NCI-H1417 (cell line): ENCODE measurements at places on chromosomes 12 and 14.
A peak's percentile ranks its signal among the peaks of the same experiment; 100 is the strongest.

- DNase-seq: peak; percentile 7
Measured at GRCh38 chr12:75289753-75290152, 40.4 kb downstream of the CAPS2 start.

DNA sequence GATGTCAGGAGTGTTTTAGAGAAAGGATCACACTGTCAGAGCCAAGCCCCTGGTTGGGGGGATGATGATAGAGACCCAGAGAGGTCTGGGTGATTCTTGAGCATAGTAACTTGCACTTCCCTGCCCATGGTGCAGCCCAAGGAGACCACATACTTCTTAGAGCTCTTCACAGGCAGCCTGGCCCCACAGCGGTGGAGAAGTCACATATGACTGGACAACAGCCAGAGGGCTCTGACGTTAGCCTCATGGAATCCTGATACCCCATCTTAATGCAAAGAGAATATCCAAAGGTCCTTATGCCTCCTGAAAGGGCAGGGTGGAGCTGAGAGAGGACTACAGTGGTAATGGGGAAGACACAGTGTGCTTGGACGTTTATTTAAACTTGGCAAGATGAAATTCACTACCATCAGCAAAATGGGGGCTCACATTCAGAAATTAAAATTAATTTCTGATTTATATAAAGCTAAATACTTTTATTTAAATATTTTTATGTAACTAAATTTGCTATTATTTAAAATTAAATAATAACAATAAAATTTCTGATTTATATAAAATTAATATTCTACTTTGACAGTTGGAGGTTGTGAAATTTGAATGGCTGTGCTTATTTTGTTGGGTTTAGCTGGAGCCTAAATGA is 131.3 kb downstream of the KTN1 start:
- no peak for DNase-seq

DNA sequence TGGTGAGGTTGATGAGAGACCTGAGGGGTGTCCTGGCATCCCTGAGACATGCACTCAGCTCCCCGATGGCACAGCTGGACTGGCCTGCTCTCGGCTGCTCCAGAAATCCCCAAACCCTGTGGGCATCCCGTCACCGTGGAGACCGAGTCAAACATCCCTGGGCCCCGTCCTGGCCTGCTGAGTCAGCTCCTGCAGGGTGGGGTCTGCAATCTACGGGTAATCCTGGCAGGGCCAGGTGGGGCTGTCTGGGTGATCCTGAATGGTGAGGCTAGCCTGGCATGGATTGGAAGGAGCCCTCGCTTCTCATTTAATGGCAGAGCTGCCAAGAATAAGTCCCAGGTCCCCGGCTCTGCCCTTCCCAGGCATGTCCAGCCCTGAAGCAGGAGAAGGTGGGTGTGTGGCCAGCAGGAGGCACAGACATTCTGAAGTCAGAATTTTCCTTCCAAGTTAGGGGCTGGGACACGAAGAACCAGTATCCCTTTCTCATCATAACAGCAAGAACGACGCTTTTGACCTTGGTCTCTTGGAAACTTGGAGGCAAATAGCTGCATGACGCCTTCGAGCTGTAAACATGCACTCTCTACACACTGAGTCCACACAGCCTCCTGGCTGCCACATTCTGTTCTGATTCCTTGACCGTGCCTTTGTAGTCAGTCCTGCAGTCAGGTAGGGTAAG is 17.7 kb upstream of the SERPINA4 start:
- DNase-seq: no peak

GRCh38 chr14:57060276-57060955 is 208.3 kb downstream of the EXOC5 start:
- DNase-seq: no peak

GRCh38 chr12:122421187-122421820 is 1.2 kb downstream of the CLIP1 start:
- DNase-seq: peak; percentile 77

DNA sequence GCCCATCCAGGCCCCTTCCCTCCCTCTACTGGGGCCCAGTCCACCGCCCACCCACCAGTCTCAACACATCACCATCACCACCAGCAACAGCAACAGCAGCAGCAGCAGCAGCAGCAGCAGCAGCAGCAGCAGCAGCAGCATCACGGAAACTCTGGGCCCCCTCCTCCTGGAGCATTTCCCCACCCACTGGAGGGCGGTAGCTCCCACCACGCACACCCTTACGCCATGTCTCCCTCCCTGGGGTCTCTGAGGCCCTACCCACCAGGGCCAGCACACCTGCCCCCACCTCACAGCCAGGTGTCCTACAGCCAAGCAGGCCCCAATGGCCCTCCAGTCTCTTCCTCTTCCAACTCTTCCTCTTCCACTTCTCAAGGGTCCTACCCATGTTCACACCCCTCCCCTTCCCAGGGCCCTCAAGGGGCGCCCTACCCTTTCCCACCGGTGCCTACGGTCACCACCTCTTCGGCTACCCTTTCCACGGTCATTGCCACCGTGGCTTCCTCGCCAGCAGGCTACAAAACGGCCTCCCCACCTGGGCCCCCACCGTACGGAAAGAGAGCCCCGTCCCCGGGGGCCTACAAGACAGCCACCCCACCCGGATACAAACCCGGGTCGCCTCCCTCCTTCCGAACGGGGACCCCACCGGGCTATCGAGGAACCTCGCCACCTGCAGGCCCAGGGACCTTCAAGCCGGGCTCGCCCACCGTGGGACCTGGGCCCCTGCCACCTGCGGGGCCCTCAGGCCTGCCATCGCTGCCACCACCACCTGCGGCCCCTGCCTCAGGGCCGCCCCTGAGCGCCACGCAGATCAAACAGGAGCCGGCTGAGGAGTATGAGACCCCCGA is 6.8 kb upstream of the RNU7-1 start:
- no peak for DNase-seq

DNA sequence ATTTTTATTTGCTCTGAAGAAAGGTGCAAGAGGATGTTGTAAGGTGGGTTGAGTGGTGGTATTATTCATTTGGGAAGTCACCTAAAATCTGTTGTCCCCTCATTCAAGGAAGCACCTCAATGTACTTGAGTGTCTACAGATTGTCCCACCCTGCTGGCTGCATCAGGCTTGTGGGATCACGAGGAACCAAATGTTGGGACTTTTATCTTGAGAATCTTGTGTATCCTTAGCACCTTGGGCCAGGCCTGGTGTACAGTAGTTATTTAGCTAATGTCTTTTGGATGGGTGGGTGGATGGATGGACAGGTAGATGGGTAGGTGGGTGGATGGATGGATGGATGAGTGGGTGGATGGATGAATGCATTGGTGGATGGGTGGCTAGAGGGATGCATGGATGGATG is 519.3 kb downstream of the BCL11B start:
- DNase-seq: no peak

DNA sequence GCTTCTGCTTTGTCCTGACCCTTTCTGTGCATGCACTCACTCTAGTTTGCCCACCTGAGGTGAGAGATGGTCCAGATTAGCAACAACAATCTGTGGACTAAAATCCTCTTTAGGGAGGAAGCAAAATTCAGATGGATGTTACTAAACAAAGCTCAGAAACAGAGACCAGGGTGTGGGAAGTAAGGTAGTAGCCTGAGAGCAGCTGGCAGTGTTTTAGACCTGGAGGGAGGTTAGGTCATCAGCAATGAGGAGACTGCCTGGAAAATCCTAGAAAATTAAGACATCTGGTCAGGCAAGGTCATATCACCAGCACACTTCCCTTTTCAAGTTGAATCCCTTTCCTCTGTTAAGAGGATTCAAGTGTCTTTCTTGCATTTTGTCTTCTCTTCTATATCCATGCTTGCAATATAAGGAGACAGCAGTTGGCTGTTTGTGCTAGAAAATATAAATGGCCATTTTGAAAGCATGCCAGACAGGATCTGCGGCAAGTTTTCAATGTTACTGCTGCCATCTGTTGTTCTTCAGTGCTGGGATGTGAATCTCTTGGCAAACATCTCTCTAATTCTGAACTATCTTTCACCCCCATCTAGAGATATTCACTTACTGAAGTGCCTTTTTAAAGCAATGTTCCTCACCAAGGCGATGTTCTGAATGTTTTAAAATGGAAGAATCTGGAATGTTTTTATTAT is 266.4 kb downstream of the NAV3 start:
- no peak for DNase-seq

- DNase-seq: no peak
Measured at GRCh38 chr12:87227162-87227561, 802.0 kb downstream of the C12orf50 start.

DNA sequence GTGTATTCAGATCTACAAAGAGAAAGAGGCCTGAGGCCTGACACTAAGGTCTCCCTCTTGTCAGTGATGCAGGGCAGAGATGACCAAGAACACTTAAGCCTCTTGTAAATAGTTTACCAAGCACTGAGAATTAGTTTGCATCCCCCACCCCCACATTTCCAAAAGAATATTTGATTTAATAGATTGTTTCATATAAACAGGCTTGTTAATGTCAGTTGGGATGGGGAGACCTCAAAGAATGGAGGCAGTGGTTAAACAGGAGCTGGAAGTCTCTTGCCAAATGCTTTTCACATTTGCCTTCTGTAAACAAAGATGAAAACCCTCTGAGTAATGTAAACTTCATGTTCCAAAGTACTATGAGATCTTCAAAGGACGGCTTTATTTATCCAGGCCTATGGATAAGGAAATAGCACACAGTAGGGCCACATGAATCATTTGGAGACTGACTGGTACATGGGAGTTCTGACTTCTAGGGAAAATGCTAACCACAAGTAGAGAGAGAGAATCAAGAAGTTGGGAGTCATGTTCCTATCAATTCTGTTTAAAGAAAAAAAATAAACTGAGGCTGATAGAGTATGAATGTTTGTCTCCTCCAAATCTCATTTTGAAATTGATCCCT is 234.7 kb downstream of the ANO2 start:
- no peak for DNase-seq

GRCh38 chr12:50185970-50186663 is 18.9 kb upstream of the CERS5 start:
- no peak for DNase-seq

- DNase-seq: no peak
Measured at GRCh38 chr12:126384026-126384564, 1318.9 kb downstream of the AACS start.

DNA sequence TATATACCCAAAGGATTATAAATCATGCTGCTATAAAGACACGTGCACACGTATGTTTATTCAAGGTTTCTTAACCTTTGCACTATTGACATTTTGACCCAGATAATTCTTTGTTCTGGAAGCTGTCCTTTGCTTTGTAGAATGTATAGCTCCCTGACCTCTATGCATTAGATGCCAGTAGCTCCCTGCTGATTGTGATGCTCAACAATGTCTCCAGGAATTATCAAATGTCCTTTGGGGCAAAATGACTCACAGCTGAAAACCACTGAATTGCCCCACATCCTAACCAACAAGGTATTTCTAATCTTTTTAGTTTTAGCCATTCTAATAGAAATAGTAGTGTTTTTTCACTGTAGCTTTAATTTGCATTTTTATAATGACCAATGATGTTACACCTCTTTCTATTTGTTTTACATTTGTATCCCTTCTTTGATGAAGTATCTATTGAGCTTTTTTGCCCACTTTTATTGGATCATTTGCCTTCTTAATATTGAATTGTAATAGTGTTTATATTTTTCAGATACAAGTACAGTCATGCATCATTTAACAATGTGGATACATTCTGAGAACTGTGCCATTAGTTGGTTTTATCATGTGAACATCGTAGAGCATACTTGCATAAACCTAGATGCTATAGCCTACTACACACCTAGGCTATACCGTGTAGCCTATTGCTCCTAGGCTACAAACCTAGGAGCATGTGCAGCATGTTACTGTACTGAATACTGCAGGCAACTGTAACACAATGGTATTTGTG is 10.4 kb upstream of the NOPCHAP1 start:
- no peak for DNase-seq

GRCh38 chr12:44431647-44432343 is 444.3 kb downstream of the NELL2 start:
- DNase-seq: no peak

DNA sequence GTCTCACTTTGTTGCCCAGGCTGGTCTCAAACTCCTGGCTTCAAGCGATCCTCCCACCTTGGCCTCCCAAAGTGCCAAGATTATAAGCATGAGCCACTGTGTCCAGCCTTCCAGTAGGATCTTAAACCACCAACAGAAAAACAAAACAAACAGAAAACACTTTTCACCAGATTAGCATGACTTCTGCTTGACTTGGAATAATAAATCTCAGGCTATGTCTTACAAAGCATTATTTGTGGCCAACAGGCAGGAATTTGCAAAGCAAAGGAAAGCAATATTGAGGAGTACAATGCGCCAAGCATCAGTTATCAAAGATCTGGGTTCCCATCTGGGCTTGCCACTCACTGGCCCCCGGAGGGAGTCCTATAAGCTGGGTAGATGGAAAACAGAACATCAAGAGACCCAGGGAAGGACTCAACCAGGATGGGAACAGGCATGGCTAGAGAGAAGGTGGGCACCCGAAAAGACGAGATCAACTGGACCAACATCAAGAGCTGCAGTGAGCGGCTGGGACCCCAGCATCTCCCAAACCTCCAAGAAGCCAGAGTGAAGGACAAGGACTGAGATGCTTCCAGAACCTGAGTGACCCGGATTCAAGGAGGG is 101.2 kb downstream of the TMEM30B start:
- DNase-seq: no peak

DNA sequence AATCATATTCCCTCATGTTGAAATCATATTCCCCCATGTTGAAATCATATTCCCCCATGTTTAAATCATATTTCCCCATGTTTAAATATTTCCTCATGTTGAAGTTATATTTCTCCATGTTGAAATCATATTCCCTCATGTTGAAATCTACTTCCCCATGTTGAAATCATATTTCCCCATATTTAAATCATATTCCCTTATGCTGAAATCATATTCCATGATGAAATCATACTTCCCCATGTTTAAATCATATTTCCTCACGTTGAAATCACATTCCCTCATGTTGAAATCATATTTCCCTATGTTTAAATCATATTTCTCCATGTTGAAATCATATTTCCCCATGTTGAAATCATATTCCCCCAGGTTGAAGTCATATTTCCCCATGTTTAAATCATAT is 34.6 kb upstream of the ADGRD1 start:
- DNase-seq: no peak

- peak; percentile 64 for DNase-seq
Measured at GRCh38 chr14:85531587-85532373, 1.8 kb downstream of the FLRT2 start.

GRCh38 chr14:29810682-29811081 is 117.0 kb downstream of the PRKD1 start:
- DNase-seq: peak; percentile 19

DNA sequence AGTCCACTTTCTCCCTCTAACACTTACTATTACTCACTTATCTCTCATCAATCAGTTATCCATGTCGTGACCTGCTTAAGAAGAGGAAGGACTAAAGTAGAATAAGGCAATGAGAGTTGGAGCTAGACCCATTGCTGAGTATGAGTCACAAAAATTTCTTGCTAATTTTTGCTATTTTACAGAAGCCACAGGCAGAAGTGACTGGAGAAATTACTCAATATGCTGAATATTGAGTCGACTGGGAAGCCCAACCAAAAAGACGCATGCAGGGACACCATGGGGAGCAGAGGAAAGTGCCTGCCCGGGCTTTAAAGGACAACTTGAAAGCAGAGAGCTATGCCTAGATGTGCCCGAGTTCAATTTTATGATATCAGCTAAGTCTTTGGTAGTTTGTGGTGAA is 115.4 kb upstream of the FOXG1 start:
- no peak for DNase-seq
